ENCODE measurements at places on chromosomes 6 and 20.

GRCh38 chr20:1536893-1537730 lies 20.4 kb downstream of the SIRPD start:
- no peak for DNase-seq

GRCh38 chr20:46946796-46947195 lies 52.2 kb downstream of the EYA2 start:
- DNase-seq, result no peak

- no peak for DNase-seq
These were observed 9.7 kb downstream of the ASF1A start for GRCh38 chr6:118903691-118904090.

- DNase-seq, result no peak
These were observed 33.0 kb downstream of the BACH2 start for GRCh38 chr6:90263633-90264032.

- DNase-seq, result no peak
These were observed 82.6 kb downstream of the SERAC1 start for GRCh38 chr6:158085261-158086053.

DNA sequence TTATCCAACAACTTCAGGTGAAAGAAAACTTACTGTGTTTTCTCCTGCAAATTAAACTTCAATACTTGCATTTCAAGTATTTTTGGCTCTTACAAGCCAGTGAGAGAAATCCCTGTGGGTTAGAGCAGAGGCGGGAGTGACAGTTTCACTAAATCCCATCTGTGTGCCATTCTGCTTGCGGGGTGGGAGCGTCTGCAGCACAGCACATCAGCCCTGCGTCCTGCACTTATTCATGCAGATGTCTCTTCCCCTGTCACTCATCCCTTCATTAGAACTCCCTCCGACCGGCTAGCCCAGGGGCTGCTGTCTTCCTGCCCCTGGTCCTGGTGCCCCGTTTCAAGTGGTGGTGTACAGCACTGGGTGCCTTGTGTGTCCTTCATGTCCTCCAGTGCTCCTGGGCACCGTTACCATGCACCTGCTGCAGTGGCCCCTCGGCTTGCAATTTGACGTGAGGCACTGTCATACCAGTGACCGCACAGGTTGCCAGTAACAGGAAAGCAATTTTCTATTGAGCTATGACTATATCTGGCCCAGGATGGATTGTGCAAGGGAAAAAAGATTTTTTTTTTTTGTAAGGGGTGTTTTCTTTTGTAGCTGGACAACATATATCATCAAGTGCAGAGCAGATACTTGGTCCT lies 59.4 kb downstream of the INSM1 start:
- no peak for DNase-seq

DNA sequence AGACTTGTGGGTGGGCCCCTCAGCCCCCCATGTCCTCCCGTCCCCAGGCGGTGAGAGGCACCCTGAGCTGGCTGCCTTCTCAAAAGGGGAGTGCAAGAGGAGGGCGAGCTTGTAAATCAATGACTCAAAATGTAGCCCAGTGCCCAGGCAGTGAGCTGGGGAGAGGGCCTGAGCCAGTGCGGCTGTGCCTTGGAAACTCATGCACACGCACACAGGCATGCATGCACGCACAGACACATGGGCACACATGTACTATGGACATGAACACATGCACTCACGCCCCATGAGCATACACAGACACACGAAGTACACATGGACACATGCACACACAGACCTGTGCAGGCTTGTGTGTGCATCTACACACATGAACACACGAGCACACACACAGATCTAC lies 133.5 kb downstream of the TAF4 start:
- DNase-seq, result no peak

- DNase-seq, result no peak
These were observed 400 bp downstream of the PAK1IP1 start for GRCh38 chr6:10695086-10695657.

GRCh38 chr6:44051515-44051914 lies 75.7 kb downstream of the MRPL14 start:
- no peak for DNase-seq

- no peak for DNase-seq
These were observed 51.6 kb upstream of the CCN6 start for GRCh38 chr6:112002307-112002706.

DNA sequence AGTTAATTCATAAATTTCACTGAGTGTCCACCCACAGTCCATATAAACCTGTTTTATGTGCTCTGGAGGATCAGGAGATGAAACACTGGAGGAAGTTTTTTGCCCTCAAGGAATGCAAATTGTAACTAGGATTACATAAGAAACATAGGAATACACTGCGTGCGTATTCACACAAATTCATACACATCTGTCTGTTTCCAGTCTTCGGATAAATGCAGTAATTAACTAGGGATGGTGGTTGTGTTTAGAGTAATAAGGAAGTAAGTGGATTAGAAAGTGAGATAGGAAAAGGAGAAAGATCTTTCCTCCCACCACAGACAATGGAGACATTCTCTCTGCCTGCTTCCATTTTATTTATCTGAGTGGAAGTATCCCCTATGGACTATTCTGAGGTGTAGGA lies 35.7 kb upstream of the POPDC3 start:
- DNase-seq, result no peak

GRCh38 chr6:129583866-129584265 lies 126.1 kb downstream of the ARHGAP18 start:
- no peak for DNase-seq

DNA sequence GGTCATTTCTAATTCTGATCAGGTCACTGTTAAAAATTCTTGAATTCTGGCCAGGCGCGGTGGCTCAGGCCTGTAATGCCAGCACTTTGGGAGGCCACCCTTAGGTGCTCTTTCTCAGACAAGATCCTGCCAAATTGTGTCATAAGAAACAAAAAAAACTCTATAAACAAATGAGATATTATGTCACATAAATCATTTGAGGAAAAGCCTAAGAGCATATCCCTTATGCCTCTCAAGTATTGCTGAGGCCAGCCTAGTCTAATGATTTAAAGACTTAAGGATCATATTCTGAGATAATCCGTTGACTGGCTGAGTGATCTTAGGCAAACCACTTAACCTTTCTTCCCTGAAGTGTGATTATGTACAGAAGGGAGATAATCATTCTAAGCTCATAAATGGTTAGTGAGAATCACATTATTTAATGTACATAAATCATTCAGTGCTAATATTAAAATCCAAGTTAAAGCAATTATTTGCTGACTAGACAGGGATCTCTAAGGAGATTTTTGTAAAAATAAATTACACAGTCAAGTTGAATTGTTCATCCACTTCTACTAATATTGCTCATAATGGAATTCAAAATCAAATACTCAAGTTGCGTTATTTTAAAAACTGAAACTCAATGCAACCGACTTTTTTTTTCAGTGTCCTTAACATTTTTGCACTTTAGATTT lies 365.4 kb downstream of the PHF3 start:
- no peak for DNase-seq

GRCh38 chr6:97819710-97820109 lies 536.7 kb upstream of the MMS22L start:
- DNase-seq, result no peak

DNA sequence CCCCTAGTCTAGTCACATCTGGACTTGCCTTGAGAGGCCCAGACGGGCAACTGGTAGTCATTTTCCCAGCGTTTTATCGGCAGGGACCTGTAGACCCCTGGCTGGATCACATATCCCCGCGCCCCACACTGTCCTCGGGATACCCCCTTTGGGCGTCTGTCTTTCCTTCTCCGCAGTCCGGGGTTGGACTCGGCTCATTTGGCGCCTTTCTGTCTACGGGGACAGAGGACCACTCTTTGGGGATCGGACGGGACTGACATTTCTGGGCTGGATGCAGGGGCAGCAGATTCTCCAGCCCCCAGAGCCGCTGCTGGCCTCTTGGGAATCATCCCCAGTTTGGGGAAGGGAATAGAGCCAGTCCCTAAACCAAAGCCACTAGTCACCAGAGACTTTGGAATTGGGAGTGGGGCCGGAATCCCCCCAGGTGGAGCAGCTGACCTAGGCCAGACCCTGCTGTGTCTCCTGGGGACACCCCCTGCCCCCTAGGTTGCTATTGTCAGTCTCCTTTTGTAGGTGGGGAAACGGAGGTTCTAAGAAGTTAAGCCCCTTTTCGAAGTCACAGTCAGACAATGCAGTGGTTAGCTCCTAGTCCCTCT lies 734 bp downstream of the FAM110A start:
- no peak for DNase-seq

- DNase-seq, result no peak
These were observed 33.4 kb downstream of the NCOA3 start for GRCh38 chr20:47535088-47535487.

DNA sequence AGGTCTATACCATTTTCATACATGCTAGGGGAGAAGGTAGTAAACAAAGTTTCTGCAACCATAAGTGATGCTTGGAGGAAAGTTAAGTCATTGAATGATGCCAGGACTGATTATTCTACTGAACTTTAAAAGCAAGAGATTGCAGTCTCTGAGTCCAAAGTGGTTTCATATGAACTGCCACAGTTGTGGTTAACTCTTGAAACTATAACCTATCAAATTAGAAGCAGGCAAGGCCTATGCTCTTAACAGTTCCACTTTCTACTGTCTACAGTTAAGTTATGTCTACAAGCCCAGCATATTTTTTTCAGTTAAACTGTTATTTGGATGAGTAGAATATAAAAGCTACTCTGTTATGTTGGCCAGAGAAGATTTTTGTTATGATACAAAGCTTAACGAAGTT lies 326.5 kb upstream of the RUNX2 start:
- no peak for DNase-seq

DNA sequence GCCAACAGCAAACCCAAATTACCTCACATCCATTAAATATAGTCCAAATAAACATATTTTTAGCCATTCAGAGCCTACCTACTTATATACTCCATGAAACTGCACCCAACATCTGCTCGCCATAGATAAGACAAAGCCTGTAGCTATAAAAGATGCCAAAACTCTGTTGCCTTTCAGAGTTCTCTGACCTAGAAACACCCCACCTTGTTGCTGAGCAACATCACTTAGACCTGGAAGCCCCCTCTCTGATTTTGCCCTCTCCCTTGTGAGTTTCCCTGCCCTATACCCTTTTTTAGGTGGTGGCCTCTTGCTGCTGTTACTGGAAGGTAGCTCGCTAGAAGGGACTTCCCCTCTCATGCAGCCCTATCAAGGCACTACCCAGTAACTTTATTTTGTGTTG lies 27.7 kb upstream of the FBXL4 start:
- no peak for DNase-seq

GRCh38 chr6:44897316-44897715 lies 430.8 kb upstream of the RUNX2 start:
- DNase-seq, result no peak

GRCh38 chr6:94683409-94683808 lies 893.9 kb upstream of the MANEA start:
- no peak for DNase-seq

- no peak for DNase-seq
These were observed 4.4 kb upstream of the IFNGR1 start for GRCh38 chr6:137223370-137224131.

- DNase-seq, result no peak
These were observed 6.6 kb upstream of the ARFGAP1 start for GRCh38 chr20:63265891-63266515.

DNA sequence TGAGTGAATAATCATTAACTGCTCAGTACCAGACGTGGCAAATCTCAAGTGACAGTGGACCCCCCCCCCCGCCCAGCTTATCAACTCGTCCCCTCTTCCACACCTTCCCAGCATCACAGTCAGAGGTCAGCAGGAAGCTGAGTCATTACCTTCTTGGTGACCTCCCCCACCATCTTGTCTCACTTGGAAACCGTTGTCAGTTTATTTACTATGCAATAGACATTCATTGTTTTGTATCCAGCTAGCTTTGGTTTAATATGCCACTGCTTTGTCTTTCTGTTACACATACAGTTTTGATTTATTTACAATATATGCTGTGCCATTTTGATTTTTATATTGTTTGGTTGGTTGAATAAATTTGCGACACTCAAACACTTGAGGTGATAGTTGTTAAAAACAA lies 158.1 kb downstream of the QKI start:
- no peak for DNase-seq

GRCh38 chr6:108714101-108714765 lies 134.0 kb upstream of the ARMC2 start:
- DNase-seq, result no peak

DNA sequence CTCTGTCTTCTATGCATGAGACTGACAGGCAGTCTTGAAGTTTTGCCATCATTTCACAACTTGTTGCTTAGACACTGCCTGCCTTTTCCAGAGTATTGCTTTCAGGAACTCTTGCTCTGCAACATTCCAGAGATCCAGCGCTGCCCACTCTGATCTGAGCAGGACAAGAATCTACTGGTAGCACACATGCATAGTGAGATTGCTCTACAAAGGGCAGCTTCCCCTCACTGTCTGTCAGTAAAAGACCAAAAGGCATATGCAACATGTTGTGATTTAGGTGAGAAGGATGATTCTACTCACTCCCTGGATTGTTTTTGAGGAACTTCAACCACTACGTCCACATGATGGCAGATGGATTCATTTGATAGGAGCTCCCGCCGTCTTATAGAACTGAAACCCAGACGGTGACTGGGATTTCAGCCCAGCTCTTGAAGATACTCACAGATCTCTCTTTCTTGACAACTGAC lies 259.1 kb downstream of the ARID1B start:
- no peak for DNase-seq

DNA sequence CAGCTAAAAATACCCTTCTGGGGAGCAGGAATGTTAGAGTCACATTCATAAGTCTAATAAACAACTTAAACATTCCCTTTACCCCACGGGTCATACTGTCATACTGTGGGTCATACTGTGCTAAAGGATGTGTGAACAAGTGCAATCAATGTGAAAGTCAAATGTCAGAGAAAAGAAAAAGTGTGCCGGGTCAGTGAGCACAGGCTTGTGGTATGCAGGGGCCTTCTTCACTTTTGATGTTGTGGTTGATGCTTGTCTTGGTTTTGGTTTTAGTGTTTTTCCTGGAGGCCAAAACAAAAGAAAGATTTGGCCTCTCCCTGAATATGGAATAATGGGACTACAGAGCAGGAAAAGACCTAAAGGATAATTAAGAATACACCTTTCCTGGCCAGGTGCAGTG lies 267.9 kb upstream of the PLN start:
- no peak for DNase-seq

- no peak for DNase-seq
These were observed 146.6 kb upstream of the AKIRIN2 start for GRCh38 chr6:87848616-87849015.

DNA sequence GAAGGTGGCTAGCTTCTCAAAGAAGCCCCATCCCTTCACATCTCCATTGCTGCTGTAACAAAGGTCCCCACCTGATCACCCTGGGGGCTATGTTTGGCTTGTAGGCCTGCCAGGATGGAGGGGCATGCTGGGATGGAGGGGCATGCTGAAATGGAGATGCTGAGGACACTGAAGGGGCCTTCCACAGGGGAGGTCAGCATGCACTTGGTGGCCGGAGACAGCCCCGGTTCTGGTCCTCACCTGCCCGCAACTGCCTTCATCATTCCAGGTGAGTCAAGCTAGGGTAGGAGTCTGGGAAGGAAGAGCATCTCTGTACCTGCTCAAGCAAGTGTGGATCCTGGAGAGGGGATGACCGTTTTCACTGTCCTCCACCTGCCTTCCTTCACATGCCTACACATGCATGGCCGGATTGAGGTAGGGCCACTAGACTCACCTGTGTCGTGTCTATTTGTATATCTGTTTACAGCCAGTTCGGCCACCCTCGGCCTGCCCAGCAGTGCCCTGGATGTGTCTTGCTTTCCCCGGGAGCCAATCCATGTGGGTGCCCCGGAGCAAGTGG lies 6.0 kb downstream of the L3MBTL1 start:
- no peak for DNase-seq
